ENCODE measurements at places on chromosomes 11 and 22.

GRCh38 chr11:76860539-76861475 is at the start of gene ACER3:
Gene ACER3, plus strand, starts transcription at chr11:76860918. Its CDS starts 59 bp downstream, at chr11:76860977.
- peak; percentile 64 for DNase-seq

GRCh38 chr11:117859061-117859460 is 17.4 kb downstream of the FXYD6 start:
- DNase-seq, result no peak

DNA sequence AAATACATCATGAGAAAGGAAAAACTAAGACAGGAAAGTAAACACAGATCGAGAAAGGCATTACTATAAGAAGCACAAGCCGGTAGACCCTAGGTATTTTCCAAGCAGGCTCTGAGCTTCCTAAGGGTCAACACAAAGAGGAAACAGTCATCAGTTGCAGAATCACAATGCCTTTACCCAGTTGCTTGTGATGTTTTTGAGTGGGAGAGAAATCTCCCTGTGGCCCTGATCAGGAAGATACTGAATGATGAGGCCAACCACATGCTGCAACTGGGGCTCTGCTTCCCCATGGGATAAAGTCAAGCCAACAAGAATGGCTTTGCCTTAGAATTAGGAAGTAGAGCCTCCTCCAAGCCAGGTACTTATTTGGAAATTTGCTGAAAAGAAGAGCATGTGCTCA is 132.6 kb downstream of the MICAL2 start:
- no peak for DNase-seq

- no peak for DNase-seq
Measured at GRCh38 chr11:122306831-122307391, 190.9 kb upstream of the BLID start.

GRCh38 chr11:12318791-12319438 is 58.5 kb upstream of the PARVA start:
- no peak for DNase-seq

DNA sequence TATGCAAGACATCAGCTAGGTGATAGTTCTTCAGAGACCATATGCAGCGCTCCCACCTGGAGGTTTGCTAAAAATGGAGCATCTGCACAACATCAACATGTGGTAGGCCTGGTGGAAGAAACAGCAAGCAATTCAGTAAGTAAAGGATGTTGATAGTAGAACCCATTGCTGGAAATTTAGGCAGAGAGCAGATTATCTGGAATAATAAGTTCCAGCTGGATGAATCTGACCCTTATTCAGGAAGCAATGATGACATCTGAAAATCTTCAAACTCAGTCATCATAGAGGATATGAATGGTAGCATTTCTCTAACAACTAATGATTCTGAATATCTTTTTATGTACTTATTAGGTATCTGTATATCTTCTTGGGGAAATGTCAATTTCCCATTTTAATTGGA is 225.2 kb upstream of the ANO3 start:
- no peak for DNase-seq

DNA sequence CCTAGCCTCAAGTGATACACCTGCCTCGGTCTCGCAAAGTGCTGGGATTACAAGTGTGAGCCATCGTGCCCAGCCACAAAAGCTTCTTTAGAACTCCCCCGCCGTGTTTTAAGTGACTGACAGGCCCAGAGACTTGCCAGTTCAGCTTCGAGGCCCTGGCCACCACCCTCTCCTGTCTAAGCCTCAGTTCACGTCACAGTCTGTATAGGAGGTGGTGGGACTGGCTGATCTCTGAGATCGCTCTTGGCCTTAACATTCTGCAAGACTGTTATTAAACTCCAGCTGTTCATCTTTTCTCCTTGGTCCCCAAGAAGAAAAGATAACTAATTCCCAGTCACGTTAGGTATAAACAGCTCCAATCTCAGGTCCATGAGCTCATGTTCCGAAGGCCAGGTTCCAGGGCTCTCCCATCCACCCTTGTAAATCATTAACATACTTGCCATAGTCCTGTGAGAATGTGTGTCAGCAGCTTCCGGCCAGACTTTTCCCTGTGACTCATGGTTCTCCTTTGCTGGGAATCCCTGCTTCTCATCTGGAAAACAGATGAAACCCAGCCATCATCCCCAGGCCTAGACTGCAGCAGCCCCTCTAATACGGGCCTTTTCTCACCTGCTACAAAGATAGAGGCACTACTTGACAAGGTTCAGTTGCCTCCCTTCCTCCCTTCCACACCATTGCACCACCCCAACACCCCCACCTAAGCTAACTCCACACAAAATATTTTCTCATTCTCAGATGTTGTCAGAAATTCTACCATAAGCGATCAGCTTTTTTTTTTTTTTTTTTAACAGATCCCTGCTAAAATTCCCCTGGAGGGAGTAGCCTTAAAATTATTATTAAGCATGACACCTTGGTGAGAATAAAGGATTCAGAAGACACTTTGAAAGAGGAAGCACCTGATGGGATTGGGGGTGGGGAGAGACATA is 5.6 kb upstream of the KIAA0930 start:
- no peak for DNase-seq

GRCh38 chr22:42425989-42426355 is 6.2 kb downstream of the NFAM1 start:
- no peak for DNase-seq

- DNase-seq, result no peak
Measured at GRCh38 chr11:75918331-75918730, 103.3 kb downstream of the UVRAG start.

GRCh38 chr11:118605116-118605867 is 2.1 kb upstream of the PHLDB1 start:
- DNase-seq, result no peak

- DNase-seq, result no peak
Measured at GRCh38 chr11:124207102-124207792, 24.1 kb downstream of the OR10D3 start.

DNA sequence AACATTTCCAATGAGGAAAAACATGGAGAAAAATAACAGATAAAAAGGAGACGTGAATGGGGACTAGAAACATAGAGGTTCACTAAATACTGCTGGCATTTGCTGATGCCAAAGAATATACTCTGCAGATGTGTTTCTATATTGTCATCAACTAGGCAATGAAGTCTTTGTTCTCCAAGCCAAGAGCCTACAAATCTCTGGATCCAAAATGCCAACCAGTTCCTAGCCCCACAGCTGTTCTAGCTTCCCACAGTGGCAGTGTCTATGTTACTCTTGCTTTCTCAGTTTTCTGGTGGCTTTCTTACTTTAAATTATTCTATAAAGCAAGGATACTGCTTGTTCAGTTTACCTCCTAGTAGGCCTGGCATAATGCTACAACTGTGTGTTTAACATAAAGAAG is 977.9 kb upstream of the CCDC90B start:
- no peak for DNase-seq

- peak; percentile 57 for DNase-seq
Measured at GRCh38 chr22:29245626-29246385, 22.0 kb downstream of the RHBDD3 start.

DNA sequence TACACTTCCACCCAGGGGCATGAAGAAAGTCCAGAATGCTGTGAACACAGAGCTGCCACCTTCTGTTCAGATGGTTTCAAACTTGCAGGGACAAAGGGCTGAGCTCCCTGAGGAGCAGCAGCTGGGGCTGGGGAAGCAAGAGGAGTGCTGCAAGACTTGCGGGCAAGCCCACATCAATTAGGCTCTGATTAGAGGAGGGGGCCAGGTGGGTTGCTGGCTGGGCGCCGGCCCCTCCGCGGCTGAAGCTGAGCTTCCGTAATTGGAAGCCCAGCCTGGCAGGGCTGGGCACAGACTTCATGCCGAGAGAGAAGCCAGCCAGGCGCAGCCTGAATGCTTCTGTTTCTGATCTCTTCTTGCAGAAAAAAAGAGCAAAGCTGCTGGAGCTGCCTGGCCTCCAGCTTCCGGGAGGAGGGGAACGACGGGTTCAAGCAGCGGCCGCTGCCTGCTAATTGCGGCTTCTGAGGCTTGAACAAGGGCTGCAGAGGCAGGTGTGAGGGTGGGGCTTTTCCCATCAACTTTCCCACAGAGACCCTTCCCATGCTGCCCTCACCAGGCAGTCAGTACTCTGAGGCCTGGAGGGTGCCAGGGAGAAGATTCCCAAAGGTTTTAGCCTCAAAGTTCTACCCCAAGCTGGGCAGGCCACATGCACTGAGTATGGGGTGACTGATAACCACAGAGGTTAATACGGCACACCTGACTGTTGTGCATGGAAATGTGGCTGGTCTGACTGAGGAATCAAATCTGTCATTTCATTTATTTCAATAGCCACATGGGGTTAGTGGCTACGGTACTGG is 91.1 kb upstream of the LMO1 start:
- DNase-seq, result no peak

DNA sequence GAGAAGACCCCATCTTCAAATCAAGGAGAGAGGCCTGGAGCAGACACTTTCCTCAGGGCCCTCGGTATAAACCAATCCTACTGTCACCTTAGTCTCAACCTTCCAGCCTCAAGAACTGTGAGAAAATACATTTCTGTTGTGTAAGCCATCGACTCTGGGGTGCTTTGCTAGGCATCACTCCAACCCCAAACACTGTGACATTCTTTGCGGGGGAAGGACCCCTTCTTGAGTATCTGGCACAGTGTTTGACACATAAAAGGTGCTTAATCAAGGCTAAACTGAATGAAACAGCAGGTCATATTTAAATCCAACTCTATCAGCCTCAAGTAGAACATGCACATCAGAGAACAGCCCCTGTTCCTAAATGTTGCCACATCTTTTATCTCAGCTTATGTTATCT is 558.1 kb downstream of the INSC start:
- DNase-seq, result no peak

DNA sequence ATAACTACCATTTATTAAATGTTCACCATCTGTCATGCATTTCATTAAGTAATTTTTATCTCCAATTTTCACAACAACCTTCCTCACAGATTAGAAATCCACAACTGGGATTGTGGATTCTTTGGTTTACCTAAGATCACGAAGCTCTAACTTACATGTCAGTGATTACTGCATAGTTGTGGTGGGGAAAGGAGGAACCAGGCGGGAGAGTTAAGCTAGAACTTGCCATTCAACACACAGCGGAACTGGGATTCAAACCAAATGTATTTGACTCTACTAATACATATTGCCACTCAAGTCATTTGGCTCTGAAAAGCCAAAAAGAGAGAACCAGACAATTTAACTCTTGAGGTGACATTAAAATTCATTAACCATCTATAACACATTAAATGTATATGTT is 10.4 kb upstream of the LAYN start:
- DNase-seq, result no peak

DNA sequence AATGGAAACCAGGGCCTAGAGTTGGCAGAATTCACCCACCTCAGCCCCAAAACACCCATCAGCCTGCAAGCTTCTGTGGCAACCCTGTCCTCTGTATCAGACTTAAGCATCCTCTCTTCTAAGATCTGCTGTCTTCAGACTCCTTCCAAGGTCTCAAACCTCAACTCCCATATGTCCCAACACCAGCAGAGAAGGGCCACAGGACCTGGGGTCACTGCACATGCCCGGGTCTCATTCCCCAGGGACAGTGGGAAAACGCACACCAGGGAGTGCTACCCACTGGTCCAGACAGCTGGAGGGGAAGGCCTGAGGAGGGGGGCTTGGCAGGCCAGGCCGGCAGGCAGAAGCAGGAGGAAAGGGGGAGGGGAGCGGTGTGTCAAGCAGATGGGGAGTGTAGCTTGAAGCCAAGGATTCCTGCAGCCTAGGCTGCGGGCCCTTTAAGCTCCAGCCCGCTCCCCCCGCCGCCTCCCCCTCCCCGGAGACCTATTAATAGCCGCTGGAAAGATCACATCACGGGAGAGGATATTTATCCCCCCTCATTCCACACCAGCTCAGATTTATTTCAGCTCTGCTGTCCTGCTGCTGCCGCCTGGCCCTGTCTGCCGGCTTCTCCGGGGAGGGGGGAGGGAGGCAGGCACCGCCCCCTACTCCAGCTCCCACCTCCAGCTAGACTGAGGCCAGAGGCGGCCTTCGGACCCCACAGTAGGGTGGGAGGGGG is 16.7 kb downstream of the BCL9L start:
- no peak for DNase-seq

DNA sequence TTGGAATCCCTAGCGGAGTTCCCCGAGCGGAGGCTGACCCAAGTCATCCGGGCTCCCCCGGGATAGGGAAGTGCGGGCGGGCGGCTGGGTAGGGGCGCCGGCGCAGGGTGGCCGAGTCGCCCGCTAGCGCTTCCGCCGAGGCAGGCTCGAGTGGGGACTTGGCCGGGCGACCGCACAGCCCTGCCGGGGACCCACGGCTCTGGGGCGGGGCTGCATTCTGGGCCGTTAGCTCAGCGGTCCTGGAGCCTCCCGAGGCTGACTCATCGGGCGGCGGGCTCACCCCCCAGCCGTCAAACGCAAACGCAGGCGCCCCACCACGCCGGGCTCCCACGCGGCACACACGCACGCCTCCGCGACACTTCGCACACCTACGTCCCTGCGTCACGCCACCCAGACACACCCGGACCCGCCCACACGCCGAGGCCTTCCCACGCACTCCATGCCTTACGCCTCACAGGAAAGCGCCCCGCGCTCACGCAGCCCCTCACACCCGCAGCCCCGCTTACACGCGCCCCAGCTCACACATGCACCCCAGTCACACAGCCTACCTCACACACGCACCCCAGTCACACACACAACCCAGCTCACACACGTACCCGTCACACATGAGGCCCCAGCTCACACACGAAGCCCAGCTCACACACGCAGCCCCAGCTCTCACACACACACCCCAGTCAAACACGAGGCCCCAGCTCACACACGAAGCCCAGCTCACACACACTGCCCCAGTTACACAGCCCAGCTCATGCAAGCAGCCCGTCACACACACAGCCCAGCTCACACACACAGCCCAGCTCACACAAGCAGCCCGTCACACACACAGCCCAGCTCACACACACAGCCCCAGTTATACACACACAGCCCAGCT is 1.2 kb downstream of the PHLDB1 start:
- DNase-seq, result peak; percentile 87

DNA sequence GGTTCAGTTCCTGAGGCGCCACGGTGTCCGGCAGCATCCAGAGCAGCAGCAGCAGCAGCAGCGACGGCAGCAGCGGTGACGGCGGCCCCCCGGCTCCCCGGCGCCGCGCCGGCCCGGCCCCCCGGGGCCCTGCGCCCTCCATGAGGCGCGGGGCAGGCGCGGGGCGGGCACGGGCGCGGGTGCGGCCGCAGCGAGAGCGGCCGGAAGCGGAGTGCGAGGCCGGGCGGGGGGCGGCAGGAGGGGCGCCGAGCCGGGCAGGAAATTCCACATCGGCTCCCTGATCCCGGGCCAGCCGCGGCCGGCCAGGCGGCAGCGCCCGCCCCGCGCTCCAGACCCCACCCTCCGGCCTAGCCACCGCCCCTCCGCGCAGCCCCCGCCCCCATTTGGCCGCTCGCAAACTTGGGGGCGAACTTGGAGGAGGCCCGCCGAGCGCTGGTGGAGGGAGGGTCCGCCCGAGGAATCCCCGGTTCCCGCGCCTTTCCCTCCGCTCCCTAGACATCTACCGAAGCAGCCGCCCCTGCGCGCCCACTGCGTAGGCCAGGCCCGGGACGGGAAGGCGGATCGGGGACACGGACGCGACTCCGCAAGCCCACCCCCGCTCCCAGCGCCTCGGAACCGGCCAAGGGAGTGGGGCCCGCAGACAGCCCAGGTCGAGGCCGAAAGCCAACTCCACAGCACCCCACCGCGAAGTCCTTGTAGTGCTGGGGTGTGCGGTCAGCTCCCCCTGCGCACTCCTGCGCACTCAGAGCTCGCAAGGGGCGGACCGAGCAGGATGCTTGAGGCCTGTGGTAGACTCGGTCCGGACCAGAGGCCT is at the start of gene SCARF2:
Gene SCARF2 (minus strand): TSS at position 213 of the 814 bp plus-strand sequence. CDS start 71 bp downstream, at position 142.
- no peak for DNase-seq

Measured in T-helper 9 cell (primary cell).